Osteocyte (in vitro differentiated cells): ENCODE measurements at places on chromosomes 6 and 20.

GRCh38 chr6:142289687-142290086 is 12.1 kb upstream of the ADGRG6 start:
- no peak for DNase-seq

DNA sequence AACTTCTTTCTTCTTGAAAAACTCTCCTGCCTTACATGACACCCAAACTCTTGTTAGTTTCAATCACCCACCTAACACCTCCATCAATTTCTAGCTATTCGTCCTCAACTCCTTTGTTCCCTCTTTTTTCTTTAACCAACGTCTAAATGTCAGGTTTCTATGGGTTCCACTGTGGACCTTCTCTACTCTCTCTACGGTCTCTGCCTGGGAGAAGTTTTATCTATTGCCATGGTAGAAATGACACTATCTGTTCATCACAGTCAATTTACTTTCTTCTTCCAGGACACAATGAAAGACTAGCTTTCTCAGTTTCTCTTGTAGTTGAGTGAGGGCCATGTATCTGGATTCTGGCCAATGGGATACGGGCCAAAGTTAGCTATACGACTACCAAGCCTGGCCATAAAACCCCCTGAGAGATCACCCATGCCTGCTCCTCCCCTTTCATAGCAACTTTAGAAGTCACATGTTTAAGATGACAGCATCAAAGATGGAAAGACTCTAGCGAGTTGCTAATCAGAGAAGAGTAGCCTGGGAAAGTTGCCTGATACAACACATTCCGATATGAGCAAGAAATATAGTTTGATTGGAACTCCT is 17.9 kb downstream of the RNGTT start:
- no peak for DNase-seq

DNA sequence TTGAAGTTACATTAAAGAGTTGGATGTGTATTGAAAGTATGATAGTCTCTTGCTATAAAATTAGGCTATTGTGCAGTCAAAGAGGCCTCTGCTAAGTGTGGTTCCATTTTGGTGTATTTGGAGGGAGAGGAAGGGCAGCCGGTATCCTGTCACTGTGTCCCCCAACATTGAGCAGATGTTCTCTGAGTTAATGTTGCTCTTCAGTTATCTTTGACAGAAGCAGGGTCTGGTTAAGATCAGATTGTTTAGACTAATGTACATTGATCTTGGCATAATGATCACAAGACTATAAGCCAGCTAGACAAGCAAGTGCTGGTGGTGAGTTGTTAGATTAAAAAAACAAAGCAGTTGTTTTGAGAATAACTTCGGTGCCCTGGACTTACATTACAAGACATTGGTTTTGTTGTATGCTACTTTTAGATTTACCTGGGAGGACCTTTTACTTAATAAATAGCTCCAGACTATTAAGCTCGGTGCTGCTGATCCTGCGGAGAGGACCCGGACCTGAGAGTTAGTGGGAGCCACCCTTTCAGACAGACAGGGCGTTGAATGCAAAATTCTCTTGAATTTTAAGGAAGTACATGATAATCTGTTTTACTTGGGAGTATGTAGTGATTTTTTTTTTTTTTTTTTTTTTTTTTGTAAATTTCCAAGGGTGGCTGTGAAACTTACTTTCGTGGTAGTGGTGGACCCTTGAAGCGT is 97.8 kb downstream of the JARID2 start:
- DNase-seq = no peak

DNA sequence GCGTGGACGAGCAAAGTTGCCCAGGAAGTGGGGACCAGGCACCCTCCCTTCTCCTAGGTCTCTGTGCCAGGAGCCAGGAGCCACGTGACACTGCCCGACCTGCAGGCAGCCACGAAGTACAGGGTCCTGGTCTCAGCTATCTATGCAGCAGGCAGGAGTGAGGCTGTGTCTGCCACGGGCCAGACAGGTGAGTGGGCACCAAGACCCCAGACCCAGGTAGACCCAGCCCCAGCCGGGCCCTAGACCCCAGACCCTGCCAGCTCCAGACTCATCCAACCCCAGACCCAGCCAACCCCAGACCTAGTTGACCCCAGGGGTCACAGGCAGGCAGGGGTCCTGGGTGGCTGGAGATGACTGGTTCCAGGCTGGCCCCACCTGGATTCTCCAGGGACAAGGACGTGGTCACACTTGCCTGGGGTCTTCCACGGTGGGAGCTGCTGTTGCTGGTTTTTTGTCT is 21.1 kb downstream of the COL20A1 start:
- DNase-seq = no peak

DNA sequence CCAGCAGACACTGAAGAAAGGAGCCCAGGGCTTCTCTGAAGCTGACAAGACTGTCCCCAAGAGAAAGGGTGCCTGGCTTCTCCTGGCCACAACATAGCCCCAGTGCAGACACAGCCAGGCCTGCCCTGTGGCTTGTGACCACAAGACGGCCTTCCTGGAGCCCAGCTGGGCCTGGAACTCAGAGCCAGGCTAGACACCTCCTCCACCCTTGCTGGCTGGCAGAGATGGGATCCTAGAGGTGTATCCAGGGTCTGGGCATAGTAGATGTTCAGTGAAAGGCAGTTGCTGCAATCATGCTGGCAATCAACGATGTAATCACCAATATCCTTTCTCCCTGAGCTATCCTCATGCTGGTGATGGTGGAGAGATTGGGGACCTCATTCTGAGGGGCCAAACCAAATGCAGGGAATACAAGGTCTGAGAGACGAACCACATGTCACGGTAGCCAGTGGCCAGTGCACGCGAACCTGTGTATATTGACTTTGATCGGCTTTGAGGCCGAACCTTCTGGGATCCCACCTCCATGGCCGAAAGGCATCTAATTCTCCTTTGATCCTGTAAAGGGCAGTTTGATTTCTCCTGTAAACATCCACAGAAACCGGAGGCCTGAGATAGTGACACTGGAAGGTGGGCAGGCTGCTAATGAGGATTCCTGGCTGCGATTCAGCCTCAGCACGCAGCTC is 115.2 kb downstream of the PSMB1 start:
- peak; percentile 68 for DNase-seq

- no peak for DNase-seq
Measured at GRCh38 chr6:48826901-48827701, 636.0 kb downstream of the MMUT start.

- no peak for DNase-seq
Measured at GRCh38 chr6:57254055-57254717, 32.1 kb upstream of the RAB23 start.

DNA sequence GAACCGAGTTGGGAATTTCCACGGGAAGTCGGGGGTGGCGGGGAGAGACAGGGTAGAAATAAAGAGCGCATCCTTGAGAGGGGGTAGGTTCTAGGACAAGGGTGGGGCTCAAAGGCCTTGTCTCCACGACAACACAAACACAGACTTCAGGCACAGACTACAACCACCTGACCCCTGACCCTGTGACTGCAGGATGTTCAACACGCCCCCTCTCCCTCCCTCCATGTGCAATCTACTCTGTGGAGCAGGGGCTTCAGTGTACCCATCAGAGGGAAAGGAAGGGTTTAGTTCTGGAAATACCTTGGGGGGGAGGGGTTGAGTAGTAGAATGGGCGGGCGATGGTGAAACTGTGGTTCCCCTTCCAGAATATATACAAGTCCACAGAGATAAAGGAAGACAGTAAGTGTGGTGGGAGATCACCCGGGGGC is 651 bp upstream of the TAPBP start:
- DNase-seq = no peak
